Thymus (tissue), 14 donors: ENCODE measurements at places on chromosomes 5 and 9.

GRCh38 chr9:1042466-1042865 is 7.7 kb upstream of the DMRT2 start:
- DNase-seq: no peak

DNA sequence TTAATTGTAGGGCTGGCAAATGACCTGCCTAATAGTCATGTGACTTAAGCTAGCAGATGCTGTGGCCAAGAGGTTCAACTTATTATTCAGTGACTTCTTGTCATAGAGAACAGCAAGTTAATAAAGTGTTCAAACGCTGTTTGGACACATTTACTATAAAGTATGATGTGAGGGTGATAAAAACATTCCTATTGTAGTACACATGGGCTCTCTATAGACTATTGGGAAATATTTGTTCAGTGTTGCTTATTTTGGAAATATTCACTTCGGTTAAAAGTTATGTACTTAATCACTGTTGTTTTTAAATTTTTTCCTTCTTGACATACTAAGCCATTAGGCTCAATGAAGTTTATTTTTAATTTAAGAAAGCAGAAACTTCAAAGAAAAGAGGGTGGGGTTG is 345.0 kb downstream of the NNT start:
- DNase-seq: no peak

DNA sequence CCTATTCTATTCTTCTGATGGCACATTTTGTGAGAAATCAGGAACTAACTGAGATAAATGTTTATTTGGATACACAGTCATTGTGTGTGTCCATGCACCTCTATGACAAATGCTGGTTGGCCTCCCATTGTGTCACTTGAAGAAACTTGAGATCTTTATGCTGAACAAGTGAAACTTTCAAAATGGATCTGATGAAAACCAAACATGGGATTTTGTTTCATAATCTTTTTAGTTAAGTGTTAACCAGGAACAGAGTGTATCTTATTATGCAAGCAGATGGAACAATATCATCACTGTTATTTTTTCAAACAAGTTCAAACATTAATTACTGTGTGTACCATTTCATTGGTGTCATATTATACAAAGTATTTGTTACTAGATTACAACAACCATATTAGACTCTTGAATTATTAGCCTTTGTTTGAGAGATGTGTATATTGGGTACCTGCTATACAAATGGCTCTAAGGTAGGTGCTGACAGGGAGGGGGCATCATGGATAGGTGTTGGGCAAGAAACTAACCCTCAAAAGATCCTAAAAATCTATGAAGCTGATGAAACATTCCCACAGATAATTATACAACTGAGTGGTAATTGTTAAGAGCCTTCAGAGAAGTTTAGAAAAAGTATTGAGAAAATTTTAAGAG is 159.8 kb downstream of the PALM2AKAP2 start:
- DNase-seq: no peak

- DNase-seq: no peak
Observed at GRCh38 chr5:12636209-12636608, 732.0 kb upstream of the CTNND2 start.

DNA sequence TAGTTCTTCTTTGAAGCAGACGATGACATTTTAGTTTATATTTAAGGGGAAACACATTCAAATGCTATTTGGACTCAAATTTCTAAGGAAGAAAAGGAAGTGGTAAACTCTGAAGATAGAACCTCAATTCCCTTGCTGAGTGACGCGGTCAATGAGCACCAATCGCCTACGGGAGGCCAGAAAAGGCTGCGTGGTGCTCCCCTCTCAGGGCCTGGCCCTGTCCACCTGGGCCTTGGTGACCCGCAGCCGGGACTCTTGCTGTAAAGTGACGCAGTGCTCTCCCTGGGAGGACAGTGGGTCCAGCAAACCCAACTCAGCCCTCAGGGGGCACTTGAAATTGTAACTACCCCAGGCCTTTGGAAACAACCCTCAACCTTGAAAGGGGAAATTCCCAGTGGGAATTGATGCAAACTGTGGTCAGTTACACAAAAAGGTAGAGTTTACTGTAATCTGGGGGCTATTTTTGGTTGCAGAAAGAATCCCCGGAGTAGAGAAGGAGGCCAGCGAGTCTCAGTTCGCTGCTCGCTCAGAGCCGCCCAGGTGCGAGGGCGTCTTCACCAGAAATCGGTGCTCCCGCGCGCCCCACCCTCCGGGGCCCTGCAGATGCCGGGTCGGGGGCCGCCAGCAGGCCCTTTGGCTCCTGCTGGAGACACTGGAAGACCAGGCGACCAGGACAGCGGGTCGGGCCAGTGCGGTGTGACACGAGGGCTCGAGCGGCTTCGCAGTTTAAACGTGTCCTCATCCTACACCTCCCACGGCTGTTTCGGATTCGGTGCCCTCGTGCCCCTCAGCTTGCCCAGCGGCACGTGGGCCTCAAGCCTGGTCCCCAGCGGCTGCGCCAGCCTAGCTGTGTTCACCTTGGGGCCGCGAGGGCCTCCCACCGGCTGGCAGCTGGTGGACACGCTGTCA is 1.4 kb upstream of the ANKRD33B start:
- no peak for DNase-seq

GRCh38 chr5:96196890-96197289 is 235.2 kb upstream of the ELL2 start:
- no peak for DNase-seq

- DNase-seq: no peak
Observed at GRCh38 chr5:33631786-33632185, 191.0 kb downstream of the TARS1 start.

DNA sequence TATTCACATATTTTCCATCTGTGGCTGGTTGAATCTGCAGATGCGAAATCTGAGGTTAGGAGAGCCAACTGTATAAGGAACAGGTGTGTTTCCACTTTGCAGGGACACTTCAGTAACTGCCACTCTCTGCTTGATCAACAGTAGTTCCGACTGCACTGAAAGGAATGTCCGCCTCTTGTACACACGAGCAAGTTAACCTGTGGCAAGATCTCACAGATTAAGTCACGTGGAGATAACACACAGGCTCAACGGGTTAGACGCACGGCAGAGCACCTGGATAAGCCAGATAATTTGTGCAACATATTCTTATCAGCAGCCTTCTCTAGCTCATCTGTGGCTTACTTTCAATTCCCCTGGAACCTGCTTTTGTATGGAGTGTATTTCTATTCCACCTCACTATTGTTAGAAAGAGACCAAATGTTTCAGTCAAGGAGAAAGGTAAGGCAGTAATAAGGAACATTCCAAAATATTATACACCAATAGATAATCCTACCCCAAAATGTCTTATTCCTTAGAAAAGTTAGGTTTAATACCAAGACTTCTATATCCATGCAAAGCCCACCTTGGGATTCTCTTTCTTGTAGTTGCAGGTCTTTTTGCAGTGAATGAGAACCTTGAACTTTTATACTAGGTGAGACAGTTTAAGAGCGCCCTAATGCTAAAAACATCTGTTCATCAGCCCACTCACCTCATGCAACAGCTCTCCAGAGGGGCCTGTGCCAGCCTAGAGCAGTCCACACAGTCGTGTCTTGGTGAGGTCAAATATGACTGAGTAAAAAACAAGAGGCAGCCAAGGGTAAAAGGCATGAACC is 6.5 kb upstream of the C9 start:
- no peak for DNase-seq

DNA sequence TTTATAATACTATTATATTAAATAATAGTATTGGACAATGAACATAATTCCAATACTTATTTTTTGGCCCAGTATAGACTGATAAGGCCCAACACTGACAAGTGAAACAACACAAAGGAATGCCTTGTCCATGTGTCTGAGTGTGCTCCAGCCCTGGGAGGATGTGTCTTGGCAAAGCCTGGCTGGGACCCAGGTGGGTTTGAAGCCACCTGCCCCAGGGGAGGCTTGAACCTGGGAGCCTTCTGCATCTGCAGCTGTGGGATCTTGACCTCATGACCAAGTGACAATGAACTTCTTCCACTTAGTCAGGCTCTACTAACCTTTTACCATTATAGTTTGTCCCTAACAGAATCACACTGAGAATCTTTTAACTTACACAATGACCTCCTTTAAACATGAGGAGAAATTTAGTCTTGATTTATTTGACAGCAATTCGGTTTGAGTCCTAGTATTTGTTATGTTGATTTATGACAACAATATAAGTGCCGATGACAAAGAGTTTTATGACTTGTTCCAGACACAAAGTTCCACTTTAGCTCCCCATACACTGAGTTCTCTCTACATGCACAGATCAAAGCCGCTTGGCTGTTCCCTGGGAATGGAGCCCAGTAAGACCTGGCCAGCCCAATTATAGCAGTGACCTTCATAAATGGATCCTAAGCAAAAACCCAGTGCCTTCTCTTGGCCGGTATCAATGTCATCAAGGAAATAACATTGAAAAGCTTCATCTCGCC is 294.5 kb downstream of the CTNND2 start:
- DNase-seq: no peak

DNA sequence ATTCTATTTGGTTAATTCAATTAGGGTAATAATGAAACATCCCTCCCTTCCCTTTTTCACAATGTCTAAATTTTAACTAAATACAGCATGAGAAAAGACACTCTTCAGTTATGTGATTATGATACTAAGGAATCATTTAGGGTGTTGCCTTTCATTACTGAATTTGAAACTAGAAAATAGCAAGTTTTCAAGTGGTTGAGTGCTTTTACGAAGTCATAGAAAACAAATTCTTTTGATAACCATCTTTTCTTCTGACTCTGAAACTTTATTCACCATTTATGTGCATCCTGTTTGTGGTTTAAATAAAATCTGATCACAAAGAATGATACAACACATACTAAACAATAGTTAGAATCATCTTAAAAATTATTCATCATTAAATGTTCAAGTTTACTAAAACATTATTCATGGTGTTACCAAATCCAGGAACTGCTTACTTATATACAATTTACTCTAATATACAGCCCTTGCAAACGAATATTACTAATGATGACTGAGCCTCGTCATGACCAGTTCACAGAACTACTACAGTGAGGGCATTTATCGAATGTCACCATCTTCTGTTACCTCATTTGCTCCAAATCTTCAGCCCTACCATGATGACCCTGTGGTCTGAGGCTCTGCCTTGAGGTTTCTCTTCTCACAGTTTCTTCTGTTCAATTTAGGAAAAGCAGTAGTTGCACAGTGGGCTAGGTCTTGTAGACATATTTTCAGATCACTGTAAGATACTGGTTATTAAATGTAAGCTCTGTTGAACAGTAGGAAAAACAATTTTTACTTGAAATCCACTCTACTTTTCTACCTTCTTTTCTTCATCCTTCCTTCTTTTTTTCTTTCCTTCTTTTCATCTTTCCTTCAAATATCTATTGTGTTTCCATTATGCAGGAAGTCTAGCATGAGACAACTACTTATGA is 18.3 kb upstream of the IL9 start:
- DNase-seq: no peak

- no peak for DNase-seq
Observed at GRCh38 chr5:144318460-144318859, 147.8 kb downstream of the KCTD16 start.

- DNase-seq: no peak
Observed at GRCh38 chr5:5598547-5599113, 176.2 kb downstream of the ICE1 start.

- no peak for DNase-seq
Observed at GRCh38 chr9:922171-922570, 54.3 kb upstream of the DMRT3 start.

DNA sequence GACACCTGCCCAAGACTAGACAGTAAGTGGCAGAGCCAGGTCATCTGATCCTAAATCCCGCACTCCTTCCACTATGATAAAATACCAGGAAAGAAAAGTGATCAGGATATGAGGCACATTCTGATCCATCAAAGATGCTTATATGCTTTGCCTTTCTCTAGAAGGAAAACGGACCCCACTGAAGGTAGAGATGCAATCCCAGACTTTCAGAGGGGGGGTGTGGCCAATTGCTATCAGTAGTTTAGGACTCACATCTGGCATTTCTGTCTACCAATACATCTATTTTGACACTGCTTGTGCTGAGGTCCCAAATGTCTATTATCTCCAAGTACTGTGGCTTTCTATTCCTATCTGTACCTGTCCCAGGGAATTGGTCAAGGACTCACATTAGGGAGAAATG is 1.7 kb downstream of the TRIM52 start:
- DNase-seq: no peak

DNA sequence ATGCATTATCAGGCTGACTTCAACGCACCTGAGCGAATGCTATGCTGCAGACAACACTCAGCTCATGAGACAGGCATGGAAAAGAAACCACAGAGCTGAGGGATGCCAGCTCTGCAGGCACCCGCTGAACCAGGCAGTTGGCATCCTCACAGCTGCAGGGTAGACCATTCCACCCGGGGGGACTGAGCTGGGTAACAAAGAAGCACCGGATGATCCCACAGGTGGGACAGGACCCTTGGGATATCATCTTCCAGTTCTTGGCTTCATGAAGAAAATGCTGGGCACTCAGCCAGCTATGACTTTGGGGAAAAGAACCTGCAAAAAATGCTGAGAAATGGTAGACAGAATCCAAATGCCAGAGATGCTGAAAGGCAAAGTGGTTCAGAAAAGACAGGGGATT is 9.6 kb downstream of the EPB41L4B start:
- DNase-seq: no peak

- no peak for DNase-seq
Observed at GRCh38 chr5:5373351-5373989, 49.0 kb upstream of the ICE1 start.

DNA sequence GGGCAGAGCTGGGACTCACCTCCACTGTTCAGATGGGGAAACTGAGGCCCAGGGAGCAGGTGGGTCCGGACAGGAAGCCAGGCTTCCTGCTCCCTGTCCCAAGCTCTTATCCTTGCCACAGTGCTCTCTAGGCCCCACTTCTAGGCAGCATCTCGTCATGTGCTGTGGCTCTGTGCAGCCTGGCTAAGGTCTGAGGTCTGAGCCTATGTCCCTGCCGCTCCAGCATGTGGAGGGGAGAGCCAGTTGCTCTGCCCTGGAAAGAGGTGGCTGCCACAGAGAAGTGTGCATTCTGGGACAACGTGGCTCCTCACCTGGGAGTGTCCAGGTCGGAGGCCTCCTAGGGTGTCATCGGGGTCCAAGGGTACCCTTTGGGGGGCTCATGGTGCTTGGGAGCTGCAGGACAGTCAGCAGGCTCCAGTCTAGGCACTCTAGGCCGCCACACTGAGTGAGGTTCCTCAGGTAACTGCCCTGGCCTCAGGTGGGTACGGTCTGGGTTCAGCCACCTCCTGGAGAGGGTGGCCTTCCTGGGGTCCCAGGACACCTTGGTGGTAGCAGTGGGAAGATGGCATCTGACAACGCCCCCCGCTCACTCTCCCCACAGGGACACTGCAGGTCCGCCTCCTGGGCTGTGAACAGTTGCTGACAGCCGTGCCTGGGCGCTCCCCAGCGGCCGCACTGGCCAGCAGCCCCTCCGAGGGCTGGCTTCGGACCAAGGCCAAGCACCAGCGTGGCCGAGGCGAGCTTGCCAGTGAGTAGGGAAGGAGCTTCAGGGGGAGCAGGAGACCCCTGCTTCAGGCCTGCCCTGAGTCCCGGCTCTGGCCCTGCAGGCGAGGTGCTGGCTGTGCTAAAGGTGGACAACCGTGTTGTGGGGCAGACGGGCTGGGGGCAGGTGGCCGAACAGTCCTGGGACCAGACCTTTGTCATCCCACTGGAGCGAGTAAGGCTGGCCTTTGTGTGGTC is 10.4 kb downstream of the PKN3 start:
- no peak for DNase-seq
